ENCODE measurements at places on chromosomes 13 and 19.

- DNase-seq: no peak
These were observed 185.2 kb upstream of the IRS2 start for GRCh38 chr13:109971456-109972090.

DNA sequence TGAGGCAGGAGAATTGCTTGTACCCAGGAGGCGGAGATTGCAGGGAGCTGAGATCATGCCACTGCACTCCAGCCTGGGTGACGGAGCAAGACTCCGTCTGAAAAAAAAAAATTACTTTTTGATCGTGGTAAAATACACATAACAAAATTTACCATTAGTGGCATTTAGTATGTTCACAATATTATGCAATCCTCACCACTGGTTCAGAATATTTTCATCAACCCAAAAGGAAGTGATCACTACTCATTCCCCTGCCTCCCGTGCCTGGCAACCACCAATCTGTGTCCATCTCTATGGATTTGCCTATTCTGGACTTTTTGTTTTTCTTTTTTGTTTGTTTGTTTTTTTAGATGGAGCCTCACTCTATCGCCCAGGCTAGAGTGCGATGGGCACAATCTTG, 1.2 kb upstream of the PALM3 start:
- DNase-seq: no peak

DNA sequence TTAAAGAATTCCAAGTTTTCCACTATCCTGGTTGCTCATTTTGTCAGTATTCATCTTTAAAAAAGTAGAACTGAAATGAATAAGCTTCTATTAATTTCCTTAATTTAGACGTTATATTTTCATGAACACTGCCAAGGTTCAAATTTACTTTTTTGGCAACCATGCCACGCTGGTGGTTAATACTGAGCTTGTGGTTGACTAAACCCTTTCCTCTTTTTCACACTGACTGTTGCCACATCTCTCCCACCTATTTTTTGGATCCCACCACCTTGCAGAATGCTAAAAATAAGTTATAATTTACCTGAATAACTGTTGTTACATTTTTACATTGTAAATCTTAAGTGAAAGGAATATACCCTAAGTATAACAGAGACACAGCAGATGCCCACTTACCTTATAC, 45.0 kb downstream of the FLT3 start:
- no peak for DNase-seq

DNA sequence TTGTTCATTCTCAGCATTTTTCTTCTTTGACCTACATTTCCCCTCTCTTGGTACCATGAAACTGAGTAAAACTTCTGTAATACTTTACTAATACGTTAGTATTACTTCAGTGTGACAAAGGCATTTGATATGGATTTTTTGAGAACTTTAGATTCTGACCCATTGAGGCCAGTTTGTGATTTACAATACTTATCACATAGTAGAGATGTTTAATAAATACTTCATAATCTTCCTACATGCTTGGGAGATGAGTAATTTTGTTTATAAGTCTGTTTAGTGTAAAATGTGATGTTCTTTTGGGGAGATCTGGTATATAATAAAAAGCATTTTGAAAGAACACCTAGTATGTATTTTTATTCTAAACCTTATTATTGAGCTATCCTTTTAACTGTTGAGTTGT, 29.7 kb downstream of the GTF2F2 start:
- DNase-seq: no peak

DNA sequence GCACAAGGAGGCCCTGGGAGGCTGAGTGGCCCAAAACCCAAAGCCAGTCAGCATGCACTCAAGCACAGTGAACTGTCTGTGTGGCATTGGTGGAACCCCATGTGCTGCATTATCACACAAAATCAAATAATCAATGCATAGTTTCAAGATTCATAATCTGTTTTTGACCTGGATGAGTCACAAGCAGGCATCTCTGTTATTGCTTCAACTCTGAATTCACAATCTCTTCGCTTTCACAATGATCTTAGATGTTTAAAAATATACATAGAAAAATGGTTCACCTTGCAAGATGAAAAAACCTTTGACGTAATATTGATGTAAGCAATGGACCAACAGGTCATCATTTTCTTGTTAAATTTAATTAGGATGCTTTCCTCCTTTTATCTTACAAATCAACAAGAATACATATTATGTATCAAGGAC, 455.4 kb downstream of the IRS2 start:
- no peak for DNase-seq

DNA sequence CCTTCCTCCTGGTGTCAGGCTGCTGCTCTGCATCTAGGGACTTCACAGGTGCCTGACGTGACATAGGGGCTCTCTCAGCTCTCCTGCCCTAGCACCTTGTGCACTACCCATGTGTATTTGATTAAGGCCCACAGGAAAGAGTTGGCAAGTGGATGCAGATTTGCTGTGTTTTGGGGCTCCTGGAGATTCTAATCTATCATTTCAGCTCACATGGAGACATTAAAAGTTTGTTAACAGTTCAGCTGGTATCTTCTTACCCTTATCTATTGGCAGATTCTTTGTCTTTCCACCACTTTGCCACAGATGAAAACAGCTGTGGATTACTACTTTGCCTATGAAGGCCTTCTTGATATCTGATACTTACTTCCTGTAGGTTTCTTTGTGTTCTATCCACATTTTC, 41.9 kb downstream of the WASF3 start:
- no peak for DNase-seq

GRCh38 chr13:98796191-98796590, 43.7 kb upstream of the SLC15A1 start:
- no peak for DNase-seq
